ENCODE measurements at places on chromosomes 1 and 21.

DNA sequence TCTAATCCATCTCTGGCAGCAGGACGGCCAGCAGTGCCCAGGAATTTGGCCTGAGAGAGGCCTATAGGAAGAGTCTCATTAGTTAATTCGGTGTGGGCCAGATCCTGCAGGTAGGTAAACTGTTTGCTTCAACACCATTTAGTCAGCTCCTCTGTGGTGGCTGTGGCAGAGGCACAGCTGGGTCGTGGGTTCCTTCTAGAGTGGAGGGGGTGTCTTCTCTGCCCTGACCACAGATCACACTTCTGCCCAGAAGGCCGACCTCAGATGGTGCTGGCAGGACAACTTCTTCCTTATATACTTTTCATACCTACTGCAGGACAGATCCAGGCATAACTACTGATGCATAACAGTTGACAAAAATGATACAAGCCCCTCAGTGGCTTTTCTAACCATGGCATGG lies 281.4 kb downstream of the RPS6KC1 start:
- DNase-seq: no peak

DNA sequence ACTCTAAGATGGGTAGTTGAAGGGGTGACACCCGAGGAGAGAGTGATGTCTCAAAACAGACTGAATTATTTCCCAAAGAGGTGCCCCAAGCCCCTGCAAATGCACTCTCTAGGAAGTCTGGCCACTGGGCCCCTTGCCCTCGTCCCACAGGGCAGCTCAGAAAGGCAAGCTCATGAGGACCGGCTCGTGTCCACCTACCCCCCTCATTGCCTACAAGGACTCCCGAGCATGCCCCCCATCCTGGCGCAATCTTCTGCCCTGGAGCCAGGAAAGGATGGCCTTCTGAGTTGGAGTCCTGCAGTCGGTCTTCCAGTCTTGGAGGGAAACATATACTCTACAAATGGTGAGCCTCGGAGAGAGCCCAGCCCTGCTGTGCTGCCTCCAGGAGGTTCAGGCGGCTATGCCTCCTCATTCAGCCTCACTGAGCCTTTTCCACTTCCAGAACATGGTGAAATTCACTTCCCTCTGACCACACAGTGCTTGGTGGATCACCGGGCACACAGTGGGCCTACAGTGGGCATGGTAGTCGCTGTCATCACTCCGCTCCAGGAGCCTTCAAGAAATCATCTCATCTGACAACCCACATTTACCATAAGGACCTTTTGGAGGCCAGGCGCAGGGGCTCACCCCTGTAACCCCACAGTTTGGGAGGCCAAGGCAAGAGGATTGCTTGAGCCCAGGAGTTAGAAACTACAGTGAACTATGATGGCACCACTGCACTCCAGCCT lies 5.8 kb upstream of the WNT3A start:
- no peak for DNase-seq

GRCh38 chr1:72397786-72398185 lies 115.4 kb upstream of the NEGR1 start:
- no peak for DNase-seq

GRCh38 chr1:17605582-17606344 lies 66.3 kb downstream of the ARHGEF10L start:
- no peak for DNase-seq

DNA sequence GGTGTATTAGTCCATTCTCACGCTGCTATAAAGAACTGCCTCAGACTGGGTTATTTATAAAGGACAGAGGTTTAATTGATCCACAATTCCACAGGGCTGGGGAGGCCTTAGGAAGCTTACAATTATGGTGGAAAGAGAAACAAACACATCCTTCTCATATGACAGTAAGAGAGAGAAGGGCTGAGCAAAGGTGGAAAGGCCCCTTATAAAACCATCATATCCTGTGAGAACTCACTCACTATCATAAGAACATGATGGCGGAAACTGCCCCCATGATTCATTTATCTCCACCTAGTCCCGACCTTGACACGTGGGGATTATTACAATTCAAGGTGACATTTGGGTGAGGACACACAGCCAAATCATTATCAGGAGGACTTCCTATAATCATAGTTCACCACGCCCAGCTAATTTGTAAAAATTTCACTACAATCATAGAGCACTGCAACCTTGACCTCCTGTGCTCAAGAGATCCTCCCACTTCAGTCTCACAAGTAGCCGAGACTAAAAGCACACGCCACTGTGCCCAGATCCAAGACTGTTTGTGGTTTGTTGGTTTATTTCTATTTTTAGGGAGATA lies 164.9 kb downstream of the RERE start:
- DNase-seq: no peak

GRCh38 chr1:214857716-214858115 lies 224.8 kb upstream of the KCNK2 start:
- no peak for DNase-seq

DNA sequence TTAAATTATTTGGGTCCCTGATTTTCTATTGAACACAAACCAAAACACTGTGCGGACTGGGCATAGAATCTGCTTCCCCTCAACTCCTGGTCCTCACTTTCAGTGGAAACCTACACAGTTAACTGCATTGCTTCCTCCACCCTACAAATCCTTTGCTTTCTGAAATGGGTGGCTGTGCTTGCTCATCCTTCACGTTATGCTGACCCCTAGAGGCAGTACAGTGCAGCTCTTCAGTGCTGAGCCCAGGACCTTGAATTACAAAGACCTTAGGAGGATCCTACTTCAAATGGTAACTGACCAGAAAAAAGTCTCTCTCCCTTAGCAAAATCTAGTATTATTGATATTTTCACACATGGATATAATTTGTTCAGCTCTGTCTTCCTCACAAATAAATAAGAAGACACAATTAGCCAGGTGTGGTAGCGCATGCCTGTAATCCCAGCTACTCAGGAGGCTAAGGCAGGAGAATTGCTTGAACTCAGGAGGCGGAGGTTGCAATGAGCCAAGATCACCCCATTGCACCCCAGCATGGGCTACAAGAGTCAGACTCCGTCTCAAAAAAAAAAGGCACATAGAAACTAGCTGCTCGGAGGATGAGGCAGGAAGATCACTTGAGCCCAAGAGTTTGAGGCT lies 63.4 kb upstream of the L1TD1 start:
- no peak for DNase-seq

GRCh38 chr1:184004935-184005334 lies 32.6 kb downstream of the COLGALT2 start:
- DNase-seq: no peak

GRCh38 chr1:145912128-145912641 lies 2.3 kb upstream of the ITGA10 start:
- no peak for DNase-seq

GRCh38 chr1:22457345-22457744 lies 5.7 kb downstream of the ZBTB40 start:
- no peak for DNase-seq

- no peak for DNase-seq
These were observed 180.6 kb downstream of the PLA2G4A start for GRCh38 chr1:187009320-187009719.

GRCh38 chr1:2564815-2565374 lies 8.7 kb downstream of the TNFRSF14 start:
- no peak for DNase-seq

- no peak for DNase-seq
These were observed 237.3 kb downstream of the S1PR1 start for GRCh38 chr1:101474039-101474665.

GRCh38 chr1:70442490-70442889 lies 31.4 kb downstream of the CTH start:
- no peak for DNase-seq

DNA sequence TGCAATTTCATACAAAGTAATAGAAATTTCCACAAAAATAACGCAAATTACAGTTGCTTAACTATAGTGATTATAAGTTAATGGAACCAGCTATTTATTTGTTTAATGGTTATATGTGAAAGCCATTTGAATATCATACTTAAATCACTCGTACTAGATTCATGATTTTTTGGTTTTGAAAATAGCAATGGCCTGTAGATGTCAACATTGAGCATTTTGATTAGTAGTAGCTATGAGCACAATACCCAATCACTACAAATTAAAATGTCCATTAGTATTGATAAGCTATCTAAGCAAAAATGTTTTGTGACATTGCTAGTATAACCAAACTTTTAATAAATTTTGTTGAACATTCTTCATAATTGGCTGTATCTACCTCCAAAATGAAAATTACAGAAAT lies 10.0 kb downstream of the COL24A1 start:
- DNase-seq: no peak

DNA sequence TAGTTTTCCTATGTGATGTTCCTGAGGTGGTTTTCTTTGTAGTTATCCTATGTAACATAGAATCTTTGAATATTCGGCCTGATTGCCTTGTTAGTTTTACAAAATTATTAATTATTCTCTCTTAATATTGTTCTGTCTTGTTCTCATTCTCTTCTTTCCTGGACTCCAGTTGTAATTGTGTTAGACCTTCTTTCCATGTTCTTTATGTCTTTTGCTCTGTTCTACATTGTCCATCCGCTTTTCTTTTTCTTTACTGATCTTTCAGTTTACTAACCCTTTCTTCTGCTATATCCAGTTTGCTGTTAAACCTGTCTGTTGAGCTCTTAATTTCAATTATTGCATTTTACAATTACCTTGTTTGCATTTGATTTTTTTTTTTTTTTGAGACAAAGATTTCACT lies 89.3 kb downstream of the PEX14 start:
- DNase-seq: no peak

GRCh38 chr1:159881622-159882526 lies 18.1 kb downstream of the CFAP45 start:
- no peak for DNase-seq

DNA sequence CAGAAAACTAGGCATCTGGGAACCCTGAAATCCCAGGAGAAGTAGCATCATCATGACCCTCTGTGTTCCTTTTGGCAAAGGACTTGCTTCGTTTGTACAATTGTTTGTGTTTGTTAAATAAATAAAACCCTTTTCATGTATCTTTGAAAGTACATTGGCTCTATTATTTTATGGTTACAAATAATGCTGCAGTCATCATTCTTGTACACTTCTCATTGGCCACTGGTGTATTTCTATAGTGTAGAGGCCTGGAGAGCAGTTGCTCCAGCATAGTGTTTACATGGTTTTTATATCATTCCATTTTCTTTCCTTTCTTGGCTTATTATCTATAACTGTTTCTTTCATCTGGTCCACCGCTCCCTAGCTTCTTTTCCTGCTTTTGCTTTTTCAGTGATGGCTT lies 253.3 kb downstream of the FAM72C start:
- DNase-seq: no peak

DNA sequence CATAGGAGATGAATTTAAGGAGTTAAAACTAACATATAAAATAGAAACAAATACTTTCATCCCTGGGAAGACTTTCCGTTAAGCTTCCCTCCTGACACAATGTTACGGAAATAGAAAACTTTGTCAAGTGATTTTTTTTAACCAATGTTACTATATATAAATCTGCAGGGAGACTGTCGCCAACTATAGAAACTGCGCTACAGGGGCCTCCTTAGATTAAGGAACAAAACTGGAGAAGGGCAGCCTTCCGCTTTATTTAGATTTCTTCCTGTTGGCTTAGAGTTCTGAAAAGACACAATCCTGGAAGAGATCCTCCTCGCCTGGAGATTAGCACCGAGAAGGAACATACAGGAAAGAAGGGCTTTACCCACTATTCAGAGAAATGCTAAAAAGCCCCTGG lies 1.5 kb downstream of the MGST3 start:
- no peak for DNase-seq

- DNase-seq: no peak
These were observed 45.8 kb downstream of the RNF115 start for GRCh38 chr1:145778146-145778540.

DNA sequence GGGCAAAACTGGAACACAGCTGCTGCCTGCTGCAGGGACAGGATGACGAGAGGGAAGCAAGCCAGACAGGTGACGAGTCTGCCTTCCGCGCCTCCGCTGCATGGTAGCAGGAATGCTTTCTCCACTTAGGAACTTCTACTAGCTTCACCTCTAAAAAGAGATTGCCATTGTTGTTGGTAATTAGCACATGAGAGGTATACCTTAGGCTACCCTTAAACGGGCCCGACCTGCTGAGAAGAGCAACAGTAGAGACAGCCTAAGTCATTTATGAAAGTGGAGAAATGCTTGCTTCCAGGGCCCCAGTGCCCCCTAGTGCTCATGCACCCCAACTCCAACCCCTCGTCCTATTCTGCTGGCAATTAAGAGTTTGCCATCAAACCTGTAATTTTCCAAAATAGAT lies 96.9 kb upstream of the AKT3 start:
- peak; percentile 6 for DNase-seq

DNA sequence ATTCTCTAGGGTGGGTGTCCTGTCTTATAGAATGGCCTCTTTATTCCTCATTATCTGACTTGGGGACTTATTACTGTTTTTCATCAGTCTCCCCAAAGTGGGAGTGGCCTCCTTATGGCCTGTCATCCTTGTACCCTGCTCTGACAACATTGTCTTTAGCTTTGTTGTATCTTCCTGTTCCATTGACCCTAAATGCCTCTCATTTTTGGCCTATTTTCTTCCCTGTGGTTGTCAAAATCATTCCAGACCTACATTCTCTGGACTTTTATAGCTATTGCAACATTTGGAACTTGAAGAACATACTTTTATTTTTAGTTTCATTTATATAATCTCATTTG lies 9.7 kb downstream of the SFT2D2 start:
- no peak for DNase-seq

GRCh38 chr1:201406831-201407406 lies 7.8 kb upstream of the LAD1 start:
- no peak for DNase-seq

DNA sequence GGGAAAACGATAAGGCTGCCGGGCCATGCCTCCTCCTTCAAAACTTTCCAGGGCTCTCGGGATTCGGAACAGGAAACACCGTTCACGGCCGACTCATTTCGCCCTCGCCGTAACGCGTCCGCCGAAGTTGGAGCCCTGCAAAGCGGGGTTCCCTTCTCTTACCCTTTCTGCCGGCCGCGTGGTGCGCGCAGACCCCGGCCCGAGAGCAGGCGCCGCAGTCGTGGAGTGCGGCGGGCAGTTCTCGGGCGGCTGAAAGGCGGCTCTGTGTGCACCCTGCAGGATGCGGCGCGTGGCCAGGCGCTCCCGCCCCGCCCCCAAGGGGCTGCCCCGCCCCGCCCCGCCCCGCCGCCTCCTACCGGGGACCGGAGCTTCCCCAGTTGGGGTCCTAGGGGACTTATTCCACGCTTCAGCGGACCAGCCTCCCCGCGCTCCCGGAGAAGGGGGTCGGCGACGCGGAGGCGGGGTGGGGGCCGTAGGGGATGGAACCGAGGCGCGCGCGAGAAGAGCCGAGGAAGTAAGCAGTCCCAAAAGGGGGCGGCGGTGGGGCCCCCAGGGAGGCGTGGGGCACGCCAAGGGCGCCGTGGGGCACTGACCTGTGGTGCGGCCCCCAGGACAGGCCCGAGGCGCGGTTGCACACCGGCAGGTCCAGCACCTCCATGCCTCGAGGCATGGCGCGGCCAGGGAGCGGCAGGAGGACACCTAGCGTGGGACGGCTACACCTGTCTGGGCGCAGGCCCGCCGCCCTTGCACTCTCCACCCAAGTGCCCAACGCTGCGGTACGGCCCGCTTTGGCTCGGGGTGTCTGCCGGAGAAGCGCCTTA lies at the start of gene MCOLN2:
MCOLN2 (minus strand) TSS at position 268 of the 821 bp plus-strand sequence; CDS start at position 27, 241 bp downstream.
- peak; percentile 41 for DNase-seq

DNA sequence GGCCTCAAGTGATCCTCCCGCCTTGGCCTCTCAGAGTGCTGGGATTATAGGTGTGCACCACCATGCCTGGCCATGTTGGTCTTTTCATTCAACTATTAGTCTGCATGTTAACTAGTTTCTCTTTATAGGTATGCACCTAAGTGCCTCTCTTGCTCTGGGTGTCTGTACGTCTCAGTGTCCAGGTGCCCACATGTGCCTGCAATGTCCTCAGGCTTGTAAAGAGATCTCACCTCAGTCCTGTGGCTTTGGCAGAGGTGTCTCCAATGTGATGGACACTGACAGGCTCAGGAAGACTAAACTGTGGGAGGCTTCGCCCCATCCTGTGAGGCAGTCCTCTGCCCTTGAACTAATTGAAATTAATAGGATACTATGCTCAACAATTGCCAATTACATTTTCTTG lies 526.3 kb downstream of the PTPRU start:
- no peak for DNase-seq

Measured in stimulated activated CD4-positive, alpha-beta T cell treated with anti-CD3 and anti-CD28 coated beads, Interleukin-15, amount 100 ng/mL, for 1 hour (primary cell).